ENCODE measurements at places on chromosomes 1 and 21. TPM values are rescaled to one million over a fixed set of nuclear protein-coding genes. Genes with fewer than 3 reads are reported as not detected.

ATP1A2 gene
- not detected for total RNA-seq

CDA gene
- 18.5 TPM for total RNA-seq

CHIA gene
- total RNA-seq: not detected

TPTE gene
- not detected for total RNA-seq

PTPRU gene
- total RNA-seq: 126 TPM

All from airway epithelial cell (primary cell).